ENCODE measurements at places on chromosomes 3 and 15.
A peak's percentile ranks its signal among the peaks of the same experiment; 100 is the strongest.

DNA sequence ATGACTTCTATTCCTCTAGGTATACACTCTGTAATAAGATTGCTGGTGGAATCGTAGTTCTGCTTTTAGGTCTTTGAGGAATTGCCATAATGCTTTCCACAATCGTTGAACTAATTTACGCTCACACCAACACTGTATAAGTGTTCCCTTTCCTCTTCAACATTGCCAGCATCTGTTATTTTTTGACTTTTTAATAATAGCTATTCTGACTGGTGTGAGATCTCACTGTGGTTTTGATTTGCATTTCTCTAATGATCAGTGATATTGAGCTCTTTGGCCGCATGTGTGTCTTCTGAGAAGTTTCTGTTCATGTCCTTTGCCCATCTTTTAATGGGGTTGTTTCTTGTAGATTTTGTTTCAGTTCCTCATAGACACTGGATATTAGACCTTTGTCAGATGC, 12.8 kb downstream of the NXPE3 start:
- no peak for DNase-seq

GRCh38 chr3:197718891-197719290, 17.8 kb downstream of the RUBCN start:
- DNase-seq, result peak; percentile 21

DNA sequence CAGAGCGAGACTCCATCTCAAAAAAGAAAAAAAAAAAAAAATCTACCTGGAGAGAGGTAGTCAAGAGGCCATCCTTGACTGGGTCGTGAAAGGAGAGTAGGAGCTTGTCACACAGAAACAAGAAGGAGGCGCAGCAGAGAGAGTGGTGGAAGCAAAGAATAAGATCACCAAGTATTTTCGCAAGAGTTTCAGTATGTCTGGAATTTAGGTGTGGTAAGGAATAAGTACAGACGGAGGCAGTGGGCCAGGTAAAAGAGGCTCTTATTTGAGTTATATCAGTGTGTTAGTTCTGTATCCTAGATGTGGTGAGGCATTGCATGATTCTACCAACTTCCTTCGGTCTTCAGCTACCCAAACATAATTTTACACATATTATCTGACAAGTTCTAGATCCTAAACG, 14.6 kb upstream of the ATP10A start:
- DNase-seq, result no peak

DNA sequence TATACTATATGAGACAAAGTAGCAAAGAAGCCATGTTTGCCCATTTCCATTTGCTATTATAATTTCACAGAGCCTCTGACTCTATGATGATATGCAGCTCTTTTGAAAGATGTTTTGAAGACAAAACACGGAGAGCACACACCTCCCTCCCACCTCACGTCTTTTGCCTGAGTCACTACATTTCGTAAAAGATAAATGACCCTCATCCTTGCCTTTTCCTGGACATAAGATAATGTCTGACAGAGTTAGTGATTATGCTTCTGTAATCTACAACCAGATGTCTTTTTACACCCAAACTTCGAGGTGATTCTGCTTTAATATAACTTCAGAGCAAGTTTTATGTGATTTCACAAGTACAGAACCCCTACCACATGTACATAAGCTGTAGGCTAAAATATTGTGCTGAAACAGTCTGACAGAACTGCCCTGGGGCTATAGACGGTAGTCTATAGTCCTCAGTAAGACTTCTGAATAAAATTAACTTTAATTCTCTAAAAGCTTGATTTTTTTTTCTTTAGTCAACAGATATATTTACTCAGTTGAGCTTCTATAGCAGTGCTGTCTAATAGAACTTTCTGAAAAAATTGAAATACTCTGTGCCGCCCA, 99.9 kb downstream of the CD200R1L start:
- no peak for DNase-seq

DNA sequence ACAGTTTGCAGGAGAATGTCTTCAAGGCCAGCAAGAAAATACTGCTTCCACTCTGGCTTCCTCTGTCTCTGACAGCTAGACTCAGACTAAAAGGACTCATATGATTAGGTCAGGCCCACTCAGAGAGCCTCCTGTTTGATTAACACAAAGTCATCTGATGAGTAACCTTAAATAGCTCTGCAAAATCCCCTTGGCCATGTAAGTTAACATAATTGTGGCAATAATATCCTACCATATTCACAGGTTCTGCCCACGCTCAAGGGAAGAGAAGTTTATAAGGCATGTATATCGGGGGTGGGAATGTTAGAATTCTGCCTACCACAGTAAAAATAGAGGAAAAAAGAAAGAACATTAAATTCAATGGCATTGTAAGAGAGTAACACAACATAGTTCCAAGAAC, 20.6 kb upstream of the HHATL start:
- no peak for DNase-seq

DNA sequence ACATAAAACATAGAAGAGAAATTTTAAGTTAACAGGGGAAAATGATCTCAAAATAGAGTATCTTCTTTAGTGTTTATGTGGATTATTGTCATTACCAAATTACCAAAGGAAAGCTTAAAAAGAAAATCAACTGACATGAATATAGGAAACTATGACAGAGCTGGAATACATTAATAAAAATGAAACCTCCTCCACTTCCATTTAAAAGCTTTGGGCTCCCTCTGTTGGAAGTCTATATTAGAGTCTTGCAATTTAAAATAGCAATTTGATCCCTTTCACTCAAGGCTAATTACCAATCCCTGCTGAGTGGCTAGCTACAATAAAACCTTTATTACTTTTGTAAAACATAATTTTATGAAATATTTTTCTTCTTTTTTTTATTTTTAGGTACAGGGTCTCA, 61.4 kb upstream of the IMPG2 start:
- peak; percentile 65 for DNase-seq

DNA sequence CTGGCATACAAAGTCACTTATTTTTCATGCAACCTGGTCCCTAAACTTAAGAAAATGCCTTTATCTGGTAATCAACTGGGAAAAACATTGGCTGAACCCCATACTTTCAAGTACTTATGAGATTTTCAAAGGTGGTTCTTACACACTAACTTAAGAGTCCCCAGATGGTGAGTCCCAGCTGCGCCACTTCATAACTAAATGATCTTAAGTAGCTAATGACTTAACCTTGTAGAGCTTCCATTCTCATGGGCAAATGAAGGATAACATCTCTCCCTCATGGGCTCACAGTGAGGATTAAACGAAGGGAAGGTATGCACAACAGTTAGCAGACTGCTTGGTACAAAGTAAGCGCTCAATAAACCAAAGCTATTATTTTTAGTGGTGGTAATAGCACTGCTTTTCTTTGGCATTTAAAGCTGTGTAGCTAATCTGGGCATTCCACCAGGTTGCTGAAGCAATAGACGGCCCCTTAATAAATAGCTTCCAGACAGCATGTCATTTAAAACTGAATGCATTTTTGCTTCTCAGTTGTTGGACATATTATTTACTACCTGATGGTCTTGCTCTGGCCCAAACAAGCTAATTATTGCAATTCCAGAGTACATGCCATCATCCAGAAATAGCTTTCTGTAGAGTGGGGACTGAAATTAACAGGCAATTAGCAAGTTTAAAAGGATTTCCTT, 55.4 kb downstream of the LIPC start:
- no peak for DNase-seq

- peak; percentile 88 for DNase-seq
These were observed 540.6 kb downstream of the NLGN1 start for GRCh38 chr3:173938159-173938558.

DNA sequence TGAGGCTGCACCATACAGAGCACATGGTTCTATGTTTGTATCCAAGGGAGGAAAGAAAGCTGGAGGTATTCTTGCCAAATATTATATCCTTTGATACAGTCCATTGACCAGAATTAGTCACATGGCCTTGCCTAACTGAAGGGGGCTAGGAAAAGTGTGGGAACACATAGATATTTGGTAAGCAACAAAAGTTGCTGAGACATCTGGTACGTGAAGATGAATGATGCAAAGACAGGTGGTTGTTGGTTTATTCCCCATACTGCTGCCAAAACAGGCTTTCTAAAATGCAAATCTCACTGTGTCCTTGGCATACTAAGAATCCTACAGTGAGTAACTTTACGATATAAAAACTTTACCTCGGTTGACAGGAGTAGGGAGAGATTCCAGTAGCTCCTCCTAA, 162.2 kb downstream of the VGLL3 start:
- no peak for DNase-seq

DNA sequence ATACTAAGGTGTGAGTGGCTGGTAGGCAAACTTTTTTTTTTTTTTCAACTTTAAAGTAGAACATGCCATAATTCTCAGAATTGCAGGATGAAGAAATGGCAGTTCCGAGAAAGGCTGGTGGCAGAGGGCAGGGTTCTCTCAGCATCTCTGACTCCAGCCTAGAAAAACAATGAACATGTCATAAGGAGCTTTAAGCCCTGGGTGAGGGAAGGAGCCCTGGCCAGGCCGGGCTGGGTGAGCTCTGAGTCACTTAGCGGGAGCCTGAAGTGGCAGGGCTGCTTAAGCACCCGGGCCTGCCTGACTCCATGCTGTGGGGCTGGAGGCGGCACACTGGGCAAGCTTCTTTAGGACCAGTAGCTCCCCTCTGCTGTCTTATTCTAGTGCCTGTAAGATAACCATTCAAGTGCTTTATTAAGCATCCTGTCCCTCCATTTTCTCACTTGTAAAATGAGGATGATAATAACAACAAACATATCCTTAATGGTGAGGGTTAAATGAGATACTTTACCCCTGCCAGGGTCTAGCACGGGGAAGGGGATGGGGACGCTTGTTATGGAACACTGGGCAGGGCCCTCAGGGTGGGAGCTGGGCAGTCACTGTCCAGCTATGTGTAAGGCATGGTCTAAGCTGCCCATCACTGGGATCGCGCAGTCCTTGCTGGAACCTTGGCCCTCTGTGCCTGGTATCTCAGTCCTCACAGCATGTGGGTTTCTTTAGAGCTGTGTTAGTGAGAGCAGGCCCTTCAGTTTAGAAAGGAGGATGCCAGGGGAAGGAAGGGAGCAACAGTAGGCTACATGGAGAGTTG, 18.4 kb downstream of the SMAD6 start:
- DNase-seq, result peak; percentile 42

DNA sequence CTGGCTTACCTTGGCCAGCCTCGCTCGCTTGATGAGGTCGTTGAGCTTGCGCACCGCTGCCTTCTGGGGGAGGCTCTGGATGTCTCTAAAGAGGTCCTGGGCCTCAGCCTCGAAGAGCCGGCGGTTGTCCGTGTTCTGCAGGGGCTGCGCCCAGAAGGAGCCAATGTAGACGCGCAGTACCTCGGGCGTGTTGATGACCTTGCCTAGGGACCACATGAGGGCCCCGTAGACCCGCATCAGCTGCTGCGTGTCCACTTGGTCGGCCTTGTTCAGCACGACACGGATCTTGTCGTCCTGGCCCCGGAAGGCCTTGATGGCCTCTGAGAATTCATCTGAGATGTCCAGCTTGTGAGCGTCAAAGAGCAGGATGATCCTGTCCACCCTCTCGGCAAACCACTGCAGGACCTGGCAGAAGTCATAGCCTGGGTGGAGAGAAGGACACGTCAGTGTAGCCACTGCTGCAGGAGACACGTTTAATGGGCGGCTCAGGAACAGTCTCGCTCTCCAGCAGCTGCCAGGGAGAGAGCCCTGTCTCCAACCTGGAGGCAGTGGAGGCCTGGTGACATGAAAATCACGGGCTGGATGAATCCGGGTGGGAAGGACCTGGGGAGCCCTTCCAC, 25.5 kb upstream of the SPTBN5 start:
- DNase-seq, result peak; percentile 34

GRCh38 chr3:122955916-122956692, 71.5 kb downstream of the SEMA5B start:
- DNase-seq, result no peak

- DNase-seq, result peak; percentile 8
These were observed 67.6 kb upstream of the GCNT3 start for GRCh38 chr15:59543721-59544547.

GRCh38 chr15:86595741-86596140, 516.1 kb downstream of the AGBL1 start:
- DNase-seq, result no peak

All from DMS53 (cell line).